LHCN-M2 (cell line): ENCODE measurements at places on chromosomes 7 and 10. TPM values are rescaled to one million over a fixed set of nuclear protein-coding genes. Genes with fewer than 3 reads are reported as not detected.

HECW1 gene
- not detected in 2 replicates for total RNA-seq

TFR2 gene
- total RNA-seq: 1.3 TPM in 2 replicates

CD36 gene
- total RNA-seq: 5.4 and 7.9 TPM in 2 replicates

AHCYL2 gene
- total RNA-seq: 11.9 and 12.1 TPM in 2 replicates

VSTM4 gene
- total RNA-seq: 0.23 and 0.64 TPM in 2 replicates

TMEM229A gene
- total RNA-seq: not detected in 2 replicates

TMUB1 gene
- 60.9 and 61.5 TPM in 2 replicates for total RNA-seq

C10orf71 gene
- total RNA-seq: not detected in 2 replicates

GJC3 gene
- not detected in 2 replicates for total RNA-seq

ANKRD61 gene
- 0.23 and 0.38 TPM in 2 replicates for total RNA-seq

TMEM270 gene
- not detected in 2 replicates for total RNA-seq

SERPINE1 gene
- total RNA-seq: 1,980 and 3,258 TPM in 2 replicates

GHRHR gene
- total RNA-seq: not detected in 2 replicates

SLIT1 gene
- under 0.01 TPM in 1 of 2 replicates, not detected in the other for total RNA-seq

PROSER2 gene
- 6.9 and 7.4 TPM in 2 replicates for total RNA-seq

MGAM2 gene
- total RNA-seq: not detected in 2 replicates

FGL2 gene
- total RNA-seq: 8.1 and 8.8 TPM in 2 replicates

RPP38 gene
- total RNA-seq: 14.3 and 15.1 TPM in 2 replicates

APBB1IP gene
- total RNA-seq: not detected in 2 replicates

CTAGE6 gene
- total RNA-seq: not detected in 2 replicates

DNAJC12 gene
- total RNA-seq: 6.9 and 9.4 TPM in 2 replicates

CYP2C18 gene
- total RNA-seq: not detected in 2 replicates

VENTX gene
- total RNA-seq: not detected in 2 replicates

AOC1 gene
- not detected in 2 replicates for total RNA-seq

STEAP1B gene
- total RNA-seq: not detected in 2 replicates

ECHDC3 gene
- 3.2 and 6.5 TPM in 2 replicates for total RNA-seq

CAMK2B gene
- total RNA-seq: 0.06 TPM in 2 replicates

NME8 gene
- not detected in 2 replicates for total RNA-seq

INA gene
- total RNA-seq: not detected in 2 replicates

GNG11 gene
- total RNA-seq: 90.1 and 92.7 TPM in 2 replicates

OPALIN gene
- total RNA-seq: not detected in 2 replicates

GIMAP2 gene
- 2.6 and 3.4 TPM in 2 replicates for total RNA-seq

DPYSL4 gene
- total RNA-seq: 21.9 and 22.4 TPM in 2 replicates

FAM200A gene
- total RNA-seq: 11.4 and 15.0 TPM in 2 replicates

LDB1 gene
- total RNA-seq: 27.8 and 35.1 TPM in 2 replicates

ADCYAP1R1 gene
- total RNA-seq: 0.06 TPM in 1 of 2 replicates, not detected in the other

SOSTDC1 gene
- not detected in 2 replicates for total RNA-seq

GLCCI1 gene
- 4.2 and 4.9 TPM in 2 replicates for total RNA-seq

PTN gene
- 5.7 and 6.7 TPM in 2 replicates for total RNA-seq

LRRC61 gene
- not detected in 2 replicates for total RNA-seq

UPK3BL2 gene
- total RNA-seq: 1.0 and 4.3 TPM in 2 replicates

SPDYE6 gene
- not detected in 2 replicates for total RNA-seq

THSD7A gene
- total RNA-seq: under 0.01 TPM in 2 replicates

GPR37 gene
- total RNA-seq: not detected in 2 replicates

SPDYE1 gene
- total RNA-seq: not detected in 2 replicates

HPSE2 gene
- not detected in 2 replicates for total RNA-seq

DOCK1 gene
- 38.0 and 45.5 TPM in 2 replicates for total RNA-seq

FGFR2 gene
- total RNA-seq: not detected in 2 replicates

AMZ1 gene
- total RNA-seq: not detected in 2 replicates

H2BK1 gene
- not detected in 2 replicates for total RNA-seq

PYROXD2 gene
- total RNA-seq: 9.3 and 11.4 TPM in 2 replicates

SMO gene
- total RNA-seq: 1.8 and 2.2 TPM in 2 replicates

CLDN4 gene
- total RNA-seq: 0.17 and 0.19 TPM in 2 replicates

PRKAG2 gene
- total RNA-seq: 23.7 and 24.2 TPM in 2 replicates
